Effector memory CD8-positive, alpha-beta T cell (primary cell): ENCODE measurements at places on chromosomes 12 and 14.
A peak's percentile ranks its signal among the peaks of the same experiment; 100 is the strongest.

- no peak for DNase-seq
Measured at GRCh38 chr14:74950795-74951442, 4.5 kb downstream of the PGF start.

GRCh38 chr14:43132441-43132840 is 1374.6 kb downstream of the FSCB start:
- DNase-seq: no peak

- DNase-seq: no peak
Measured at GRCh38 chr12:108516511-108517275, 1.6 kb downstream of the FICD start.

DNA sequence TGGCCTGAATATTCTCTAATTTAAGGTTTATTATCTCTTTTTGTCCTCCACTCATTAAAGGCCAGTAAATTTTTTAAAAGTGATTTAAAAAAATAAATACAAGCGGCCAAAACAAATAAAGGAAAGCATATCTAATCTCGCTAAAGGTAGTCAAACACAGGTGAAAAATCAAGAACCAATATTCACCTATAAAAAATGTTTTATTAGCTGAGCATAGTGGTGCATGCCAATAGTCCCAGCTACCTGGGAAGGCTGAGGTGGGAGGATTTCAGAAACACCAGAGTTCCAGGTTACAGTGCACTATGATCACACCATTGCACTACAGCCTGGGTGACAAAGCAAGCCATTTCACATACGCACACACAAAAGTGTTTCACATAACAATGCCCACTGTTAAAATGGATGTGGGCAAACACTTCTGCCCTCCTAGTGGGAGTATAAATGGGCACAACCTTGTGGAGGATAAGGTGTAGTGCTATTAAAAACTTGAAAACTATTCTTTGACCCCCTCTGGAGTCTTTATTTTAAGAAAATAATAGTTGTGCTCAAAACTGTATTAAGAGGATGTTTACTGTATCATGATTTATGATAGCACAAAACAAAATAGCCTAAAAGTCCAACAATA is 32.7 kb upstream of the NAP1L1 start:
- DNase-seq: no peak

GRCh38 chr14:36514278-36515104 is 5.5 kb downstream of the NKX2-1 start:
- DNase-seq: no peak

- DNase-seq: no peak
Measured at GRCh38 chr12:125065919-125066570, 810 bp downstream of the AACS start.

DNA sequence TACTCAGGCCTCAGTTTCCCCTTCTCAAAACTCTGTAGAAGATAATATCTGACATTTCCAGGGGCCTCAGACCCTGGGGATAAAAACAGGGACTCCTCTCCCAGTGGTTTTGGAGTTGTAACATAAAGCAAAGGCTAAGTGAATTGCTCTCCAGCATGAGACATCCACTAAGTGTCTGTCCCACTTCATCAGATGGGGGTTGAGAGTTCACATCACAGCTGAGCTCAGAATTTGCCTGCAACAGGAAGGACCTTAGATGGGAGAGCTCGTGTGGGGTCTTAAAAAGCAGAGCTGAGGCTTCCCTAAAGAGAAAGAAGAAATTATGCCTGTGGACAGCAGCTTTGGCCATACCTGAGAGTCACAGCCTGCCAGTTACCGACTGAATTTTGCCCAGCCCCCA is 61.1 kb downstream of the TBX5 start:
- DNase-seq: no peak

GRCh38 chr14:105313381-105314286 is 914 bp upstream of the PACS2 start:
- no peak for DNase-seq

DNA sequence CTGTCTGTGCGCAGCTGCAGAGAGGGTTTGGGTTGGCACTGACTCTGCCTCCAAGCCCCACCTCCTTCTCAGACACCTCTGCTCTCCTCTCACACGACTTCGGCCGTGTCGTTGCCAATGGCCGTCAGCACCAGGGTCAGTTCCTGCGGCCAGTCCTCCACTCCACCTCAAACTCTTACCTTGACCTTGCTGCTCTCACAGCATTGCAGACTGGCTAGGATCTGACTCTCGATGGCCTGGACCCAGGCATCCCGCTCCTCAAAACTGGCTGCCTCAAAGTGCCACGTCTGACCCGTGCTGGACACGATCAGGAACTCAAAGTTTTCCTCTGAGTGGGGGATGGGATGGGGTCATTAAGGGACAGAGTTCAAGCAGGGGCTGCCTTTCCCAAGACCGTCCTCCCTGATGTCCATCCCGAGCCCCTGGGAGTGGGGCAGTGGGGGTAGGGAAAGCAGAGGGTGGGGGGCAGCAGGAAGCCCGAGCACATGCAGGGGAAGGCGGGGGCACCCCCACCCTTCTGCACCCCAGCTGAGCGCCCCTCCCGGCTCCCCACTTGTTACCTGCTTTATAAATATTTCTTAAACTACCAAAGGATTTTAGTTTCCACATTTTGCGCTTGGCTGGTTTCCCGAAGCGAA is 10.7 kb downstream of the AGAP2 start:
- no peak for DNase-seq

GRCh38 chr12:118188690-118189371 is 52.9 kb downstream of the PEBP1 start:
- DNase-seq: no peak

- no peak for DNase-seq
Measured at GRCh38 chr14:44438221-44438620, 68.9 kb downstream of the FSCB start.

- DNase-seq: no peak
Measured at GRCh38 chr12:70535896-70536374, 101.3 kb downstream of the PTPRB start.

DNA sequence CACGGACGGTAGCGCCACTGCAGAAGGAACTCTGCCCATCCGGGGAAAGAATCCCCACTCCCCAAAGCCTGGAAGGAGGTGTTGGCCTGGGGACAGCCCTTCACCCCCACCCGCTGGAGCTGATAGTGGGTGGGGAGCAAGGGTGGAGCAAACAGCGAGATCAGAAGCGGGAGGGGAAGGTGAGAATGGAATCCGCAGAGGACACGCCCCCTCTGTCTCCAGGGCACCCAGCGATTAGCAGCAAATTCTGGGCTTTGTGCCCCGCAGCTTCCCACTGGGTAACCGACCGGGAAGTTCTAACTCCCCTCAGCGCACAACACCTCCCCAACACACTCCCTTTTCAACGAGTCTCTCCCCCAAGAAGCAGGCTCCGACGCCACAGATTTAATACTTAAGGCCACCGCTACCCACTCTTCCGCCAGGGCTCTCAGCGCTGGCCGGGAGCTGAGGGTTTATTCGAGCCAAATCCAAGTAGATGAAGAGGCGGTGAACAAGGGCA is 1.4 kb downstream of the SLC25A29 start:
- no peak for DNase-seq

DNA sequence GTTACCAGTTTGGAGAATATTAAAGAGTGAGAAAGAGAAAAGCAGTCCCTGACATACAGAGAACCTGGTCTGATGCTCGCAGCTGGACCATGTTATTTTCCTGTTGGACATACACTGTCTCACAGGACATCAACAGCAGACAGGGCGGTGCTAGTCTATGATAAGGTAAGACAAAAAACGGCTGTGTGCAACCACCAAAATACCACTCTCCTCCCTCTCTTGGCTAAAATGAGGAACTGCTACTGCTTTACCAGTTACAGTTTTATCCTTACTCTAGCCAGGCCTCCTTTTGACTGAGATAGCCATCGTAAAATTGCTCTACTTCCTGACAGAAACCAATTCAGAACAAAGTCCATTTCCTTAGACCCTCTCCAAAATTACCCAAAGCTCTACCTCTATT is 47.0 kb upstream of the ERGIC2 start:
- no peak for DNase-seq

GRCh38 chr12:9792961-9793617 is 32.4 kb upstream of the CD69 start:
- DNase-seq: no peak

DNA sequence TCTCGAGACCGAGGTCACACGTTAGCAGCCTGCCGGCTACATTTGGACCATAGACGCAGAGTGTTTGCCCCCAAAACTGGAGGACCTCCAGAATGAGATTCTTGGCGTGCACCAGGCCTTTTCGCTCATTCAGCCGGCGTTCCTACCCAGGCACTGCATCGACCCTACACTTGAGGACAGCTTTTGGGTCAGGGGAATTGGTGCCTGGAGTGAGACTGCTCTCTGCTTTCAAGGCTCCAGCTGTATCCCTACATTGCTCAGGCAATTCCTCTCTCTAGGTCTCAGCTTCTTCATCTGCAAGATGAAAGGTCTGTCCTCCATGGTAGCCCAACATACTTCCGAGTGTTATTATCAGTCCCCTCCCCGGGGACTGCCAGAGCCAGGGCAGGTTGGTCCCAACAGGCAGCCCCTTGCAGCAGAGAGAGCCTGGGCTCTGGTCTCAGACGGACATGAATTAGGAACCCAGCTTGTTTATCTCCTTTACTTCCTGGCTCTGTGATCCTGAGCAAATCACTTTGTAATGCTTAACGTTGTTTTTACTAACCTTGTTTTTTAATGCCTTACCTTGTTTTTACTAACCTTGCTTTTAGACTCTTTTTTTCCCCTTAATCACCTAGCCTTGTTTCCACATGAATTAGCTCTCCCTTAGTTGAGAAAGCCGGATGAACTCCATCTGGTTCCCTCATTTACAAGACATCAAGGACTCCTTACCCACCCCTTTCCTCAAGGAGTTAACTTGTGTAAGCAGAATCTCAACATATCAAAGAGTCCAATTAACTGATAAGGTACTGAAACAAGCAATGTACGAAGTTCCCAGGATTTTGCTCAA is 892 bp downstream of the TCHP start:
- DNase-seq: no peak

- DNase-seq: no peak
Measured at GRCh38 chr14:64053694-64054669, 201.2 kb downstream of the SYNE2 start.

DNA sequence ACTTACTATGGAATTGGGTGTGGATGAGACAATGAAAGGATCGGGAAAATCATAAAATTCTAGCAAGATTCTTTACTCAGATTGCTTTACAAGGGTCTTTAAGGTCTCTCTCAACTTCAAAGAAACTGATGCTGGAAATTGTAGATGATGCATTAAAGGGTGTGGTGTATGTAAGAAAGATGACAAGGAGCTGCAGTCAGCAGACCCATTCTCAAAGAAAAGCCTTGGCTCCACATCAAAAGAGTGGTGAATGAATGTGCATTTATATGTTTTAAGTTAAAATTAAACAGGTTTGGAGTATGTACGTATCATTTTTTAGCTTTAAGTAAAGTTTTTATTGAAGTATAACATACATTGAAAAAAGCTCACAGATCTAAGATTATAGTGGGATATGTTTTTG is 194.5 kb downstream of the C12orf75 start:
- no peak for DNase-seq

DNA sequence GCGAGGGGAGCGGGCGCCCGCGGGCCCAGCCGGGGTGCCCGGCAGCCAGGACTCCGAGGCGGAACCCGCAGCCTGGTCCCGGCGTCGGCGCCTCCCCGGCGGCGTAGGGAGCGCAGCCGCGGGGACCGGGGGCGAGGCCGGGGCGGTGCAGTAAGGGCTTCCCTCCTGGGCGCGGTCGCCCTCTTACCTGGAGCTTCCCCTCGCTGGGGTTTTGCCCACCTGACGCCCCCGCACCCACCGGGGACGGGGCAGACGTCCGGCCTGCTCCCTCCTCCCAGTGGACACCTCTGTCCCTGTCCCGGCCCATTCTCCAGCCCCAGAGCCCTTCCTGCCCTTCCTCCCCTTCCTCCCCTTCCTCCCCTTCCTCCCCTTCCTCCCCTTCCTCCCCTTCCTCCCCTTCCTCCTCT is 413 bp upstream of the TUBA1C start:
- DNase-seq: peak; percentile 43

DNA sequence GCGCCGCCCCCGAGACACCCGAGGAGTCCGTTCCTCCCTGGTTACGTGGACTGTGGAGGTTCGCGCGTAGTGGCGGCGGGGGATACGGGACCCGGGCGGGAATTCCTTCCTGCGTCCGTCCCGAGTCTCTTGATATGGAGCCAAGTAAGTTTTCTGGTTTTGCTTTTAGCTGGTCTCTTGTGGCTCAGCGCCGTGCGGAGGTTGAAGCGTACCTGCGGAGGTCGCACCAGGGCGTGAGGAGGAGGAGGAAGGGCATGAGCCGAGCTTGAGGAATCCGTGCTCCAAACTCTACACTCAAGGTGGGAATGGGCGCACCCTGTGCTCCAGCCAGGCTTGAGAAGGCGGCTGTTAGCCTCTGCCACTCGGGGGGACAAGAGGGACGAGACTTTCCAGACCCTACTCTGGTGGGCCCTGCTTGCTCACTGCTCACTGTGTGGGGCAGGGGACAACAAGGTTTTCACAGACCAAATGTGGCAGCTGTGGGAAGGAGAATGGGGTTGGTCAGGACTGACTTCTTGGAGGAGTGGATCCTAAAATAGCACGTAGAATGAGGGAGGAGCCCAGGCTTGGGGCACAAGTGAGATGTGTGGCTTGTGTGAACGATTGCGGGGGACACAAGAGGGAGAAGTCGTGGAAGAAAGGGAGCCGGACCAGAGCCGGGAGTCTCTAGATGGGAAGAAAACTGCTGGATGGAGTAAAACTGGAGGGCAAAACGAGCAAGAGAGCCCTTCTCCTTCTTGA is 577 bp downstream of the ATG101 start:
- DNase-seq: no peak

GRCh38 chr12:48352157-48352760 is 1.5 kb upstream of the ZNF641 start:
- no peak for DNase-seq

- no peak for DNase-seq
Measured at GRCh38 chr12:131737150-131737827, 26.4 kb downstream of the SFSWAP start.

- no peak for DNase-seq
Measured at GRCh38 chr12:54431911-54432814, 13.1 kb upstream of the ITGA5 start.

- DNase-seq: no peak
Measured at GRCh38 chr14:39228044-39228443, 5.7 kb upstream of the MIA2 start.

- no peak for DNase-seq
Measured at GRCh38 chr12:25500651-25501050, 52.4 kb downstream of the LMNTD1 start.
